ACHN (cell line): ENCODE measurements at places on chromosomes 3 and 15.
A peak's percentile ranks its signal among the peaks of the same experiment; 100 is the strongest.

DNA sequence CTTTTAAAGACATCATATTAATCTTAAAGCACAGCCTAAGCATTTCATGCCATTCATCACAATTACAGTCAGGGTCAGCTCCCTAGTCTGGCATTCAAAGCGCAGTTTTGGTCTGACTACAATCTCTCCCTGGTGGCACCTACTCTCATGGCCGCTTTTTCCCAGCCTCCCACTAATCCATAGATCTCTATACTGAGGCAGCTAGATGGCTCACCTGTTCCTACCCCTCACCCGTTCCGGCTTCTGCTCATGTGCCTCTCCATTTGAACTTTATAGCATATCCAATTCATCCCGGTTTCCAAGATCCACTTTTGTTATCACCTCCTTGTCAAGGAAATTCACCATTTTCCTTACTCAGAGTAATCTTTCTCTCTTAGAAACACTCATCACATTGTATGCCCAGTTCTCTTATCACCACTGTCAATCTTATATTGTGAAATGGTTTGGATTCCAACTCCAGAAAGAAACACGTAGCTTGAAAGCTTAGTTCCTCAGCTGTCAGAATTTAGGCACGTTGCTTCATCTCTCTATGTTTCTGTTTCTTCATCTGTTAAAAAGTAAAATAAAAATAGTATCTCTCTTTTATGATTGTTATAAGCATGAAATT lies 220.0 kb upstream of the UBE2E2 start:
- DNase-seq, result no peak

- DNase-seq, result peak; percentile 43
These were observed 28.3 kb downstream of the LRIG1 start for GRCh38 chr3:66472313-66473134.

- no peak for DNase-seq
These were observed 2.3 kb upstream of the CTDSPL start for GRCh38 chr3:37859354-37859753.

- DNase-seq, result no peak
These were observed 11.8 kb upstream of the CXCR6 start for GRCh38 chr3:45931496-45931895.

- DNase-seq, result peak; percentile 60
These were observed 16.3 kb downstream of the RGMA start for GRCh38 chr15:93072411-93073394.

DNA sequence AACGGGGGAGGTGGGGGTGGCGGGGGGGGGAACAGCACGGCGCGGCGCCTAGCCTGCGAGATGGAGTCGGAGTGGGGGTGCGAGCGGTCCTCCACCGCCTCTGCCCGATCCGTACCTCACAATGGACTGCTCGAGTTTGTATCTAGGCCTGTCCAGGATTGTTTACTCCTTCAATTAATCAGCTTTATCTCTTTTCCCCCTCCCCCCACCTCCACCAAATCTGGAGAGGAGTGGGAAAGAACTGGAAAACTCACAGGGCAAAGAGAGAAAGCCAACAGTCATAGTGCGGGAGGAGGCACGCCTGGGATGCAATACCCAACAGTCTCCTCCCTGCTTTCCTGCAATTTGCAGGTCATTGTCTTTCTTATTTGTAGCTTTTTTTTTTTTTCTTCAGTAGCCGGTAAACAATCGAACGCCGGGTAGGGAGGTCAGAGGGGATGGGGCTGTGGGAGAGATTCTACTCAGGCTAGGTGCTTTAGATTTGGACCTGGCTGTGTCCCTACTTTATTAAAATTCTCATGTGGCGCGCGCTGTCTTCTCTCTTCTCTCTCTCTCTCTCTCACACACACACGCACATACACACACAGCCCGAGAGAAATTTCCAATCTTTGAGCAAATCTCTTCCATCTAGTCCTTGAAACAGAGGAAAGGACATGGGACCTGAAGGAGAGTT lies 6.9 kb upstream of the MEIS2 start:
- DNase-seq, result no peak

DNA sequence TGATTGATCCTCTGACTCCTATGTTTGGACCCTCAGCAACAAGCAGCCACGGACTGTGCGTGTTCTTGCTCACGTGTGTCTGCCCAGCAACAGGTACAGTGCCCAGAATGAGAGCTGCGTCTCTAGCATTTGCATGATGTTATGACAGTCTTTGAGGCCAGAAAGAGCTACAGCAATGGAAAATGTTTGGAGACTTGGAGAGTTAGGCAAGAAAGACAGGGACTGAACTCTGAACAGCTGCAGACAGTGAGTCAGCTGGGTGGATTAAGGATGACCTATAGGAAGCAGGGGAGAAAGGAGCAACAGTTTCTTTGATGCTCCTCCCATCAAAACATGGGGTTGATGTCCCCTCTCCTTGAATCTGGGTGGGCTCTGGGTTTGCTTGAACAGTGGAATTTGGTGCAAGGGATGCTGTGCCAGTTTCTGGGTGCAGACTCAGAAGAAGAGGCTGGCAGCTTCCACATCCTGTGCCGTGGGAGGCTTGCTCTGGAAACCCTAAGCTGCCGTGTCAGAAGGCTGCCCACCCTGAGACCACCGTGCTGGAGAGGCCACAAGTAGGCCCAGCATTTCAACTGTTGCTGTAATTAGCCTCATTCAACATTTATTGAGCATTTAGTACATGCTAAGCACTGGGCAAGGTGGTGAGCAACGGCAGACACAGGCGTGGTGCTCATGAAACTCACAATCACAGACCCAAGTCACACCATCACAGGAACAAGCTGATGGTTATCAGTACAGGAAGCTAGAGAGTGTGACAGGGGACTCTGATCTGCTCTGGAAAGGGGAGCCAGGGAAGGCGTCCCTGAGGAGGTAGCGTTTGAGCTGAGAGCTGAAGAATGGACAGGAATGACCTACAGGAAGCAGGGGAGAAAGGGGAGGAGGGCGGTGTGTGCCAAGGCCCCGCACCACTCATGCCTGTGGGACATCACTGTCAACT lies 21.7 kb downstream of the CCR9 start:
- DNase-seq, result no peak

GRCh38 chr3:100637197-100637631 lies 27.8 kb downstream of the ADGRG7 start:
- DNase-seq, result no peak
